HFFc6 (cell line): ENCODE measurements at places on chromosomes 13 and 19.
A peak's percentile ranks its signal among the peaks of the same experiment; 100 is the strongest.

GRCh38 chr13:46738766-46739165, 58.2 kb downstream of the ESD start:
- DNase-seq, result no peak

GRCh38 chr19:23521471-23521870, 126.2 kb upstream of the ZNF91 start:
- no peak for DNase-seq

GRCh38 chr13:51397262-51397941, 55.4 kb downstream of the INTS6 start:
- DNase-seq, result peak; percentile 35

- DNase-seq, result no peak
These were observed 42.6 kb downstream of the ZNF527 start for GRCh38 chr19:37413313-37414084.

DNA sequence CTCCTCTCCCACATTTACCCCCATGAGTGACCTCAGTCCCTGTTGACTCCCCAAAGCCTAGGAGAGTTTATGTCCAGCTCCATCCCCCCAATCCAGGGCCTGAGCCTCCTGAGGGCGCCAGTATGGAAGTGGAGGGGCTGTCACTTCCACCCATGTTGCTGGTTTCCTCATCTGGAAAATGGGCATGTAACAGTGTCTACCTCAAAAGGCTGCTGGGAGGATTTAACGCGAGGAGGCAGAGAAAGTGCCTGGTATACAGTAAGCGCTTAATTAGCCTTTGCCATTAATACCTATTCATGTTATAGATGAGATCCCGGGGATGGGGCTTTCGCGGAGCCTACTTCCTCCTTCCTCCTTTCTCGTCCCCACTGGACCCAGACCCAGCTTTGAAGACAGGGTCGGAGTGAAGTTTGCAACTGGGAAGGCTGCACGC, 476 bp downstream of the TYK2 start:
- no peak for DNase-seq

GRCh38 chr13:114147803-114148520, 15.5 kb upstream of the RASA3 start:
- no peak for DNase-seq

GRCh38 chr13:99265821-99266426, 7.7 kb upstream of the GPR18 start:
- DNase-seq, result peak; percentile 26

- DNase-seq, result peak; percentile 82
These were observed 743 bp upstream of the NDUFS7 start for GRCh38 chr19:1383017-1383311.

DNA sequence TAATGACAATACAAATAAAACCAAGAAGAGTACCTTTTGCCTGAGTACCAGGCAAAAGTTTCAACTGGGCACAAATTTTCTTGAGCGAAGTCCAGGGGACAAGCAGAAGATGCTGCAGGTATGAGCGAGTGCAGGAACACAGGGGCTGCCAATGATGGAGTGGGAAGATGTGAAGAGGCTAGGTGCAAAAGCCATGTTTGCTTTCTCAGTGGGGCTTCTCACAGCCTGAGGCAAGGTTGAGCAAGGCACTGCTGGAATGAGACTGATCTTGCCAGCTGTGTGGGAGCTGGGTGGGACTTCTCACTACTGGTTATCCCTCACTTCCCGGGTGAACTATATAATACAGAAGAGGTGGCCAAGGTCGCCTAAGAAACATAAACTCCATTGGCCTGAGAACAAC, 1200.7 kb downstream of the SLITRK1 start:
- DNase-seq, result no peak

GRCh38 chr19:48970923-48971395, 5.8 kb downstream of the FTL start:
- peak; percentile 23 for DNase-seq

DNA sequence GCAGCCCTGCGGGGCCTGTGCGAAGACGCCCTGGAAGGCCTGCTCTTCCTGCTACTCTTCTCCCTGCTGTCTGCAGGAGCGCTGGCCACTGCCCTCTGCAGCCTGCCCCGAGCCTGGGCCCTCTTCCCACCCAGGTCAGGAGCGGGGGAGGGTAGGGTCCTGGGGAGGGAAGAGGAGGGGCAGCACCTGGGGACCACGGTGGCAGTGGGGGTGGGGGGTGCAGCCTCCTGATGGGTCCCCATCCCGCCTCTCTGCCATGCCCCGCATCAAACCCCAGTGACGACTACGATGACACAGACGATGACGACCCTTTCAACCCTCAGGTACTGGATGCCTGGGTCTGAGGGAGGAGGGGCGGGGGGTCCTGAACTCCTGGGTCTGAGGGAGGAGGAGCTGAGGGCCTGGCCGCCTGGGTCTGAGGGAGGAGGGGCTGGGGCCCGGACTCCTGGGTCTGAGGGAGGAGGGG, 13.4 kb upstream of the LENG8 start:
- no peak for DNase-seq

- DNase-seq, result no peak
These were observed at the start of gene POU2F2 for GRCh38 chr19:42132030-42132628. Gene POU2F2 (minus strand): TSS chr19:42132446. CDS start chr19:42132411, 35 bp downstream.
